ENCODE measurements at places on chromosomes 1 and 21.

DNA sequence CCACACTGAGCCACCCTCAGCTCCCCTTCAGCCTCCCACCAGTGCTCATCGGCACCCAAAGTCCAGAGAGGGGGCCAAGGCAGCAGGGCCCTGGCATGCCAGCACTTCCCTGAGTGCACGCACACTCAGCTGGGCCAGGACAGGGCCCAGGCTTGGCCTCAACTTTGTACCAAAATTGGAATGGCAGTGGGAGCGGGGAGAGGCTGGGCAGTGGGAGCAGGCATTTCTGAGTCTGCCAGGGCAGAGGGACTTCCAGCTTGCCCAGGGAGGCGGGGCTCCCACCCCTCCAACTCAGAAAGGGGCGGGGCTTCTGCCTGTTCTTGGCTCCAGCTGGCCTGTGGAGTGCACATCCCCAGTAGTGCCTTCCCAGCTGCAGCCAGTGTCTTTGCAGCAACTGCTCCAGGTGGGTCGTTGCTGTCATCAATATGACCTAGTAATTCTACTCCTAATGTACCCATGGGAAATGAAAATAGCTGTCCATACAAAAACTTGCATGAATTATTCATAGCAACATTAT, 10.3 kb upstream of the SNX7 start:
- no peak for DNase-seq

DNA sequence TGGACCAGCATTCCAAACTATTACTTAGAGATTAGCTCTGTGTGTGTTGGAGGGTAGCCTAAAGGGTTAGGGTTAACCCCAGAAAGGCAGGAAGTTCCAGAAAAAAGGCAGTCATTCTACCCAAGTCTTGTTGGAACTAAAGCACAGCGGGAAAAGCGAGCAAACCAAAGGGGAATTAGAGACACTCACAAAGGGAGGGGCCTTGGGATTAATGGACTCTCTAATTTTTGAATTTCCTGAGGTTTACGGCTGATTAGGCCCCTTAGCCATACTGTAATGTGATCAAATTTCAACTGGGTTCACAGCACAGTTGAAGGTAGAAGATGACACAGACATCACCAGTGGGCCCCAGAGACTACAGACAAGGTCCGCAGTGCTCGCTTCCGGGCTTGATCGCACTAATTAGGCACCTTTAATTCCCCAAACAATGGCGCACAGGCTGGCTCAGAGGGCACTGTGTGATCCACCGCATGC, 28.3 kb downstream of the CAPZB start:
- no peak for DNase-seq

GRCh38 chr21:36255663-36256062, 64.3 kb upstream of the MORC3 start:
- no peak for DNase-seq

DNA sequence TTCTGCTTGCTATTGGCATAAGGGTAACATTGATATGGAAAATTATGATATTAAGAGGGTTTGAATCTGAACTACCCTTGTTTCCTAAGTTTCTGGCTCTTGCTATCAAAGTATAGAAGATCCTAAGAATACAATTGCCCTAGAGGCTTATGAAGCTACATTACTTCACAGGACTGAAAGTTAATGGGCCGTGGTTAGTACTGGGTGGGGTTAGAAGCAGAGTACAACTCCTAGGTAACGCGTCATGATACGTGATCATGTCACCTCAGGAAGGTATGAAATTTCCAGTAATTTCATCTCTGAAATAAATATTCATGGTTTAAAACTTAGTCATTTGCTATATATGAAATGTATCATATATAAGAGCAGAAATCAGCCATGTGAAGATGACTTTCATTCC, 743.8 kb upstream of the NEGR1 start:
- no peak for DNase-seq

GRCh38 chr1:10204003-10204642, 6.2 kb upstream of the KIF1B start:
- no peak for DNase-seq

DNA sequence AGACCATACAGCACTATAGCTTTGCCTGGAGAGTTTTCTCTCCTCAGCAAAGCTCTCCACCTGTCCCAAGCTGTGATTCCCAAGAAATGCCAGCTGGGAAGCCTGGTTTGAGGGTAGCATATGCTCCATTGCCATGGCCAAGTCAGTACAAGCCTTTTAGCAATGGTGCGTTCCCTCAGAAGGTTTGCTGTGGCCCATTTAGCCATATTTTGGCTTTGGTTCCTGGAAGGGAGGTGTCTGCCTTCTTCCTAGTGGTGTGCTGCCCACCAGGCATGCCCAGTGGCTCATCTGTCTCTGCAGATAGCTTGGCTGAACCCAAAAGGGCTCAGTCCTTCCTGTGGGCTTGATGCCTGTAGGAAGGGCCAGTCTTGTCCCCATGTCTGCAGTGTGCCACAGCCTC, 32.4 kb downstream of the GALNT2 start:
- DNase-seq = no peak

DNA sequence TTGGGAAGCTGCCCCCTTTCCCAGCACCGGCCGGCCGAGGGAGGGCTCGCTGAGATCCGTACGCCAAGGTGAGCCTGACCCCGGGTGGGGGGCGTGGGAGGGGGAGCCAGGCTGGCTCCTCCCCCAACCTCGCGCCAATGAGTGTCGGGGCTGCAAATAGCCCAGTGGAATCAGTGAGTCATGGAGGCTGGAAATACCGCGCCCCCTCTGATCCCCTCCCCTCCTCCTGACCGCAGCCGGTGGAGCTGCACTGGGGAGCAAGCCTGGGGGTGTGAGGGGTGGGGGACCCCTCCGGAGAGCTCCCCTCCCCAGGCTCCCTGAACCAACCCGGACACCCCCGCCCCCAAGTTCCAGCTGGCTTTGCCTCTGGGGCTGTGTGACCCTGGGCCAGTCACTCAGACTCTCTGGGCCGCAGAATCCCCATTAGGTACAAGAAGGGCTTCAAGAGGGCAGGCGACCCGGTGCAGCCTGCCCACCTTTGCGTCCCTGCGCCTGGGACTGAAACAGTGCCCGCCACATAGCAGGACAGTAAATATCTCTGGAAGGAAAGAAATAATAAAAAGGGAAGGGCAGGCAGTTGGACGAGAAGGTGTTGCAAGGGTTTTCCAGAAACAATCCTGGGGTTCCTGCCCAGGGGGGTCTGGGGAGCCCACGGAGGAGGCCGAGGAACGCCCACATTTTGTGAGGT, 4.5 kb downstream of the HSPB7 start:
- no peak for DNase-seq

DNA sequence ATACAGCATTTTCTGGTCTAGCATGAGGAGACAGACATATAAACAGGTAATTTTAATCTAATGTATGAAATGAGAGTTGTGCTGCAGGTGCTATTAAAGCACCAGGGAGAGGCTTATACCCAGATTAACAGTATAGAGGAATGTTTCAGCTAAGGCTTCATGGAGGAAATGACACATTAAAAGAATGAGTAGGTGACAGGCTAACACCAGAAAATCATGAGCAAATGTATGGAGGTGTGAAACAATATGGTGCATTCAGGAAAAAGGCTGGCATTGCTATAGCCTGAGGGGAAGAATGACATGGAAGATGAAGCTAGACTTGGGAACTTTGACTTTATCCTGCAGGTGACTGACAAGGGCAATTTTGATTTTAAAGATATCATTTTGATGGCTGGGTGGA, 7.0 kb downstream of the ARPC5 start:
- no peak for DNase-seq

- no peak for DNase-seq
These were observed 18.9 kb downstream of the NPR1 start for GRCh38 chr1:153697191-153698019.

- DNase-seq = no peak
These were observed 8.1 kb downstream of the KRTAP10-1 start for GRCh38 chr21:44531606-44532564.

GRCh38 chr1:239308701-239309333, 77.6 kb upstream of the CHRM3 start:
- DNase-seq = no peak
